GM10248 (cell line): ENCODE measurements at places on chromosomes 12 and 14.

DNA sequence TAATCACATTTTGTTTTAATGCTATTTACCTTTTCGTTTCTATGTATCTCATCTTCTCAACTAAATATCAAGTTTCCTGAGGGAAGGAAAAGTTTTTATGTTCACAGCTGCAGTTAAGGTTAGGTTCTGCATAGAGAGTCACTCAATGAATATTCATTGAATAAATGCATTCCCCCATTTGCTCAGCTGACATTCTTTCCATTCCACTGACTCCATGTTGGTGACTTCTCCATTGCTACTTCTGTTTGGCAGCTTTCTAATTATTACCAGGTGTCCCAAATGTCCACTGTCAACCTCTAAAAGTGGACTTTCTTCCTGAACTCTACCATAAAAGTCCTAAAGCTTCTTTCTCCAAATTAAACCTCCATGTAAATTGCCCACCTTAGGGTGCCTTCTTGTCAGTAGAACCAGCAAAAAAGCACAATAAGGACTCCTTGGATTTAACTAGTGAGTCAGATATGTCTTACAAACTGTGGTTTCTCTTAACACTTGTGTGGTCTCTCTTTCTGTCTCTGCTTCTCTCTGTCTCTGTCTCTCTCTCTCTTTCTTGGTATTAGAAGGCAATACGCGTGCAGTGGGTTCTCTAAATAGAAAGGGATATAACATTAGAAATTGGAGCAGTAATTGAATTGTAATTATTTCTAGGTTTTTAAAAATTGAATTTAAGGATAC, 85.9 kb downstream of the TMEM117 start:
- no peak for DNase-seq

DNA sequence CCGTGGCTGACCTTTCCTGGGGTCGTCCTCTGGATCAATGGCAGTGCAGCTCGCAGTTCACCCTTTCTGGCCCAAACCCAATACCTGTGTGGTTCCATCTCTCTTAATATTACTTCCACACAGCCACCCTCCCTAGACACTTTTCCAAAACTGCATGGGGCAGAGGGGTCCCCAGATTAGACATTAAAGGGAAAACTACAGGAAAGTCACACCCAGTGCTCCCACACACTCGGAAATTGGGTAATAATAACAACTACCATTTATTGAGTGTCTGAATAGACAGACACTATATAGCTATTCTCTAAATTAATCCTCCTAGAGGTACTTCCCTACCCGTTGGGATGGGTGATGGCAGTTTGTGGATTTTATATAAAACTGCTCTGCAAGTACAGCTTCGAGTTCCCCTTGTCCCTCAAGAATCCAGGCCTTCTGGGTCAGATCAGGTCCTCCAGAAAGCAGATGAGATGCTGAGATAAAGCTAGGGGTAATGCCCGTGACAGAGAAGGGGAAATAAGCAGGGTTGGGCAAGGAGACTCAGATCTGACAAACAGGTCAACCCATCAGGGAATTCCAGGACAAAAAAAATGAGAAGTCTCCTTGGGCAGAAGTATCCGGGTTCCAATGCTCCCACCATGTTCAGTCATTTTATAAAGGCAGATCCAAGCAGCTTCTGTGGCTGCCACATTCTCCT, 795 bp upstream of the PXN start:
- no peak for DNase-seq

DNA sequence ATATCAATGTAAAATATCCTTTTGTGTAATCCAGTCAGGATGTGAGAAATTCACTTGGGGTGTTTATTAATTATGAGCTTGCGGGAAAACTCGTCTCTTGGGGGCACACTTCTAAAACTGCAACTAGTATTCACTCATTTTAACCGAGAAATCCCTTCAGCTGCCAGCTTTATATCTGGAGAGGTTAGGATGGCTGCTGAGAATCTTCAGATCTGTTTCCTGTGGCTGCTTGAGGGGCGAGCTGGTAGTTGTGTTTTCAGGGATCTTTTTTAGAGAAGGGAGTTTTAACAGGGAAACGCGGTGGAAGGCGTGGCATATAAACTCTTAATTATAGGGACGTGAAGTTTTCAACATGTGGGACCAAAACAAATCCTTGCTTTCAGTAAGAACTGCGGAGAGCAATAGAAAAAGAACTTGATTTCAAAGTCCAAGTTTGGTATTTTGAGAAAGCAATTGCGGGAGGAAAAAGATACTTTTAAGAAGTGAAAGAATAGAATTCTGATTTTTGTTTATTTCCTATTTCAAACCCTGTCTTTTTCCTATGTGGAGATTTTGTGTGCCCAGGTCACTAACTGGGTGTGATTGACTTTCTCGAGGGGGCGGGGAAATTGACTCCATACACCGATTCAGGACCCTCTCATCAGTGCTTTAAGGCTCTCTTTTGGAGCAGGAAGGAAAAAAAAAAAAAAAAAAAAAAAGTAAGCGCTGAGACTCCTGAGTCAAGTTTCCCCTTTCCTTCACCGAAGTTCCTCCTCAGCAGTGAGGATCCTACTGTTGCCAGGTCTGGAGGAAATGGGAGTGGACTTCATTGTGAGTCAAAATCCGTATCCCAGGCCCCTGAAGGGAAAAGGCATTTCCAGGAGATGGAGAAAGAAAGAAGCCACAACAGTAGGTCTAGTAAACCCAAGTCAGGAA, 1.1 kb downstream of the PPFIBP1 start:
- no peak for DNase-seq

- peak; percentile 4 for DNase-seq
These were observed 49.2 kb downstream of the SLC35F4 start for GRCh38 chr14:57816568-57817284.

GRCh38 chr12:24015833-24016160, 66.3 kb upstream of the SOX5 start:
- no peak for DNase-seq

GRCh38 chr14:55689981-55690871, 110.2 kb downstream of the KTN1 start:
- no peak for DNase-seq

DNA sequence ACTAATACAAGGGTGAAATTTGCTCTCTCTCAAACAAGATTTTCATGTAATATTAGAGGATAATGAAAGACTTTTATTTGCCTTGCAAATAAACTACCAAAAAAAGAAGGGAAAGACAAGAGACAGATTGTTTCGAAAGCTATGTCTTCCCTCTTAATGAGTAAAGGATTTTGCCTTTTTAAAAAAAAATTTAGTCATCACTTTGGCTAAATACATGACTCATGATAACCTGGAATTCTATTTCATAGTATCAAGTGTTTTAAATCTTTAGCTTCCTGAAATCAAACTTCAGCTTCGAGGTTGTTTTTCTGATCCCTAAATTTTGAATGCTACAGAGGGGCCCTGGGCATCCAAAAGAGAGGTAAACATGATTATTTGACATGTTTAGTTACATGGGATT, 144.4 kb downstream of the CCDC59 start:
- no peak for DNase-seq

DNA sequence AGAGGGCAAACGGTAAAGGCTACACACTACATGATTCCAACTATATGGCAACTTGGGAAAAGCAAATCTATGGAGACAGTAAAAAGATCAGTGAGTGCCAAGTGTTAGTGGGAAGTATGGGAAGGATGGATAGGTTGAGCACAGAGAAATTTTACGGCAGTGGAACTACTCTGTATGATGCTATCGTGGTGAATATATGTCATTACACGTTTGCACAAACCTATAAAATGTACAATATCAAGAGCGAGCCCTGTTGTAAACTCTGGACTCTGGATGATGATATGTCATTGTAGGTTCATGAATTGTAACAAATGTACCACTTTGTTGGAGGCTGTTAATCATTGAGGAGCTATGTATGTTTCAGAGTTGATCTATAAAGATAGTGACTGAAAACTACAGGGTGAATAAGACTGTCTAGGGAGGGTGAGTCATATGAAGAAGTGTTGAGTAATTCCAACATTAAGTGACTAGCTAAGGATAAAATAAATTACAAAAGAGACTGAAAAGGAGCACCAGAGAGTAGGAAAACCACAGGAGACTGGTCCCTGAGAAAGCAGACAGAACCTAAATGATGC, 349.2 kb upstream of the LMO3 start:
- DNase-seq = no peak

GRCh38 chr12:124484526-124484953, 82.9 kb downstream of the NCOR2 start:
- DNase-seq = peak; percentile 68

DNA sequence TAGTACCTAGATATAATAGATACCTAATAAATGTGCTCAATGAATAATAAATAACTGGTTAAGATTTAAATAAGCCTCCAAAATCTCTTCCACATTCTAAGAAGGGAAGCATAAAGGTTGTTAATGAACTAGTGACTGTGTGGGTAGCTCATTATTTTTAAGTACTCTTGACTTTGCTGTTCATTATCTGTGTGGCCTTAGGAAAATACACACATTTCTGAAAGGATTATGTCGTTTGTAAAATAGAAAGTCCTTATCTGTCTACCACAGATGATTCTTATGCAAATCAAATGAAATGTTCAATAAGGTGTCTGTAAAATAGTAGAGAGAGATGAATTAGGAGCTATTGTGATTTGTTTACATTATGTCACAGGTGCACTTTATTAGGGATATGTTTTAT, 119.5 kb downstream of the LRRK2 start:
- DNase-seq = no peak

DNA sequence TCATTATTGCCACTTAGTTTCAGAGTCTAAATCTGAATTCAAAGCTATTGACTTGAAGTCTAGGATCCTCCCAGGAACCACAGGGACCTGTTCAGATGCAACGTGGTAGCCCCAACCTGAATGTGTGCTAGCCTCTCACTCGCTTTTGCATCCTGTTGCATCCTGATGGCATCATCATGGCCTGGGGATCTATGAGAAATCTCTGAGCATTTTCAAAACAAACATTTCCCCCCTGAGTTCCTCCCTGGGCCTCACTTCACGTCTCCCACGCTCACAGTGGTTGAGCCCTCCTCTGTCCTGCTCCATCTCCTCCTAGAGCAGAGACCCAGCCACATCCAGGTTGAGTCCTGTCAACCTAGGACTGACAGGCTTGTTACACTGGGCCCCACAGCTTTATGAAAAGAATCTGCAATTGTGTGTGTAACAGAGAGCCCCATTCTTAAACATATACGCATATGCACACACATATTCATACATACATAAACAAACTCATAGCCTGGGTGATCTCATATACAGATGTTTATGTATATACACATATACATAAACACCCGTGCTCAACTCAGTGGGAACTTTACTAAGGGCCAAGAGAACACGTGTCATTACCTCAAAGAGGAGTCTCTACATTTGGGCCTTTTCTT, 5.4 kb upstream of the KRT72 start:
- DNase-seq = no peak

DNA sequence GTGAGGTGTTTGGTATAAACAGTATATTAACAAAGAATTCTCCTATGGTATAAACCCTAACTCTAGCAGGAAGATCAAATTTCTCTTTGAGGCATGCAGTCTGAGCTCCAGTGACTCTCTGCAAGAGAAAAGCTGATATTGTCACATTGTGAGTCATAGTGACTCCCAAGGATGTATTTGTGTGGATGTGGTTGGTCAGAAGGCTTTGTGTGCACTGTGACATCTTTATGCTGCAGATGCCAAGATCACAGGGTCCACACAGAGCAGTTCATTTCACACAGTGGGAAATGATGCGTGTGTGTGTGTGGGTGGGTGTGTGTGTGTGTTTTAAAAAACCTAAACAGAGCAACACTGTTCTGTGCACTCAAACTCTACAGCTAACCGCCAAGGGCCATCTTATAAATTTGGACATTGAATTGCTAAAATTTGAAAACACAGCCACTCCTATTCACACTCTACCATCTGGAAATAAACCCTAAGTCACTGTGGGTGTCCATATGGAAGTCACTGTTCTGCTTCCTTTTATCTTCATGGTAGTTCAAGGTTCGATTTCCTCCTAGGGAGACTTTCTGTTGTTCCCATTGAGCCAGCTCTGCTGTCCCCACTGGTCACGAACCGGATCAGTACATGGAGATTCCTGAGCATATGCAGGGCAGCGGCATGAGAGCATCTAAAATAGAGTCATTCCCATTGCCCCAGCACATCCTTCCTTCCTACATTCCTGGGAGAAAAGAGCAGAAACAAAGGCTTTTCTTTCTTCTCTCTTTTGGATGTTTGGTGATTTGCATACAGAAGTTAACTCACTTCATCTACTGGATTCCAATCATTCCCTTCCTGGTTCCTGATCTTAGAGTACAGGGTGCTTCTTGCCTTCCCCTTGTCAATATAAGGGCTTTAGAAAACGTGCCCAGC, 727.6 kb downstream of the DIO2 start:
- no peak for DNase-seq

DNA sequence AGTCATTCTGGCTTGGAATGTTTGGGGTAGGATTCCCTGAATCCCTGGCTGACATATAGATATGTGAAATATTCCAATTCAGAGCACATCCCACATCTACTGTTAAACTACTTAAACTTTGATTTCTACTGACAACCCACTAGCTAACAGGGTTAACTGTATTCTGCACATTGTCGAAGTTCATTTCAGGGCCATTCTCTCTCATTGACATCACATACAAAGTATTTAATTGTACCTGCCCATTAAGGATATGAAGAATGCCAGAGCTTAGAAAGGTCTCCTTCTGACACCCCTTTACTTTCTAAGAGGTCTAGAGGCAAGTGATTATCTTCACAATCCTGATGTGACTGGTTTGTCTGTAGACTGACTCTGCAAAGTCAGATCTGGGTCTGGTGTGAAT, 2.8 kb upstream of the DCN start:
- no peak for DNase-seq
